ENCODE measurements at places on chromosomes 2 and 18.

DNA sequence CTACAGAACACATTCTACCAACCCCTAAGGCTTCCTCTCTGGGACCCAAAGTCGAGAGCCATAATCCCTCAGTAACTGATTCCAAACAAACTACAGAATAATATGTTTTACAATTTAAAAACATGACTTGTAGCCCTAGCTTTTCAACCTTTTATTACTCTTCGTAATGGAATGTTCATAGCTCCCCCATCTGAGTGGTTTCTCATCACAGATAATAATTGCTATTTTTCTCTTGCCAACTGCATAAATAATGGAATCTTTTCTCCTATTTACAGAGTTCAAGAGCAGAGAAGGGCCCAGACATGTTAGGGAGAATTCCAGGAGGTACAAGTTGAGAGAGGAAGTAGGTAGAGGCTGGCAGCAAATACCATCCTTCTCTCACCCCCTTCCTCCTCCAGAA, 59.9 kb upstream of the CERS6 start:
- no peak for DNase-seq

DNA sequence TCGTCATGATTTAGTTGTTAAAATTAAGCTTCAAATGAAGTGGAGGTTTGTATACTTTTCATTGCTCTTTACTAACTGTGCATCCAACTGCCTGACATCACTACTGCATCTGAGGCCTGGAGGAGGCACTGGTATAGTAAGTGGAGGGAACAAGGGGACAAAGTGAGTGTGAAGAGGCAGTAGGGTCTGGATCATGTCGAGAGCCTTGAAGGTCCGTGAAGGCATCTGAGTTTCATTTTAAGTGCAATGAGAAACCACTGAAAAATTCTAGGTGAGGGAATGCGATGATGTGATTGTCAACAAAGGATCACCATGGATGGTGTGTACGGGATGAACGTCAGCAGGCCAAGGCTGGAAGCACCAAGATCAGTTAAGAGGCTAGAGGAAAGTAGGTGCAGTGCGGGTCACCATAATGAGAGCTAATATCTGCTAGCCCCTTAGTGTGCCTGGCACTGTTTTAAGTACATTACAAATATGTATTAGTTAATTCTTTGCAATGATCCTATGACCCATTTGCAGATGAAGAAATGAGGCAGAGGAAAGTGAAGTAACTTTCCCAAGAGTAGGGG, 96.1 kb downstream of the CABYR start:
- no peak for DNase-seq

- no peak for DNase-seq
These were observed 1.6 kb upstream of the PHLPP1 start for GRCh38 chr18:62713651-62714247.

DNA sequence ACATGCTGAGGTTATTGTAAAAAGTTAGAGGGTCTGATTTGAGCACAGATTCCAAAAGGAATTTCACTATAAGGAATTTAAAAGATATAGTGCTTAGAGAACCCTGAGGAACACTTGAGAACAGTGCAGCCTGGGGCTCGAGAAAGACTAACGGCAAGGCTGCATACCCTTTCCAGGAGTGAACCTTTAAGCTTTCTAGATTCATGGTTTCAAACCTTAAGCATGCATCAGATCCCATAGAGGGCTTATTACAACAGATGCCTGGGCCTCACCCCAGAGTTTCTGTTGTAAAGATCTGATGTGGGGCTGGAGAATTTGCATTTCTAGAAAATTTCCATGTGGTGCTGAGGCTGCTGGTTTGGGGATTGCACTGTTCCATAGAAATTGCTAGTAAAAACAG, 90.5 kb upstream of the IL1R2 start:
- no peak for DNase-seq

DNA sequence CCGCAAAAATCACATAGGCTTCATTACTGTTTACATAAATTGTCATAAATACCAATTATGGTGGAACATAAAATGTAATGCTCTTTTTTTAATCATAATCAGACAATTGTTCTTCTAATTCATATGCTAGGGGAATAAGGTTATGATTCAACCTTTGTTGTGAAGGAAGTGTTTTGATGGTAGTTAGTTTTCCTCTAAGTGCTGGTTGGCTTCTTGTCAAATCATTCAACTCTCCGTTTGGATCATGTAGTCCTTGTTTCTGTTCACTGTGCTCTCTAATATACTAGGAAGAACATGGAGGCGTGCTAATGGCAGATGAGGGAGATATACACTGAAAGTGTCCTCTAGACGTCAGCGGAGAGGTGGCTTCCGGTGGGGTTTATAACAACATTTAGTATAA, 1938.0 kb upstream of the PIK3C3 start:
- no peak for DNase-seq

- peak; percentile 57 for DNase-seq
These were observed 166.5 kb upstream of the SIX3 start for GRCh38 chr2:44774826-44775492.

All from NCI-H1105 (cell line).